ENCODE measurements at places on chromosomes 13 and 19.

- no peak for DNase-seq
Observed at GRCh38 chr13:42396501-42396900, 124.5 kb downstream of the AKAP11 start.

DNA sequence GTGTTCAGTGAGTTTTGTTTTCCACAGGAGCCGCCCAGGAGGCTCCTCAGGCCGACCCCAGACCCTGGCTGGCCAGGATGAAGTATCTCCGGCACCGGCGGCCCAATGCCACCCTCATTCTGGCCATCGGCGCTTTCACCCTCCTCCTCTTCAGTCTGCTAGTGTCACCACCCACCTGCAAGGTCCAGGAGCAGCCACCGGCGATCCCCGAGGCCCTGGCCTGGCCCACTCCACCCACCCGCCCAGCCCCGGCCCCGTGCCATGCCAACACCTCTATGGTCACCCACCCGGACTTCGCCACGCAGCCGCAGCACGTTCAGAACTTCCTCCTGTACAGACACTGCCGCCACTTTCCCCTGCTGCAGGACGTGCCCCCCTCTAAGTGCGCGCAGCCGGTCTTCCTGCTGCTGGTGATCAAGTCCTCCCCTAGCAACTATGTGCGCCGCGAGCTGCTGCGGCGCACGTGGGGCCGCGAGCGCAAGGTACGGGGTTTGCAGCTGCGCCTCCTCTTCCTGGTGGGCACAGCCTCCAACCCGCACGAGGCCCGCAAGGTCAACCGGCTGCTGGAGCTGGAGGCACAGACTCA, 12.9 kb downstream of the B3GNT3 start:
- no peak for DNase-seq

DNA sequence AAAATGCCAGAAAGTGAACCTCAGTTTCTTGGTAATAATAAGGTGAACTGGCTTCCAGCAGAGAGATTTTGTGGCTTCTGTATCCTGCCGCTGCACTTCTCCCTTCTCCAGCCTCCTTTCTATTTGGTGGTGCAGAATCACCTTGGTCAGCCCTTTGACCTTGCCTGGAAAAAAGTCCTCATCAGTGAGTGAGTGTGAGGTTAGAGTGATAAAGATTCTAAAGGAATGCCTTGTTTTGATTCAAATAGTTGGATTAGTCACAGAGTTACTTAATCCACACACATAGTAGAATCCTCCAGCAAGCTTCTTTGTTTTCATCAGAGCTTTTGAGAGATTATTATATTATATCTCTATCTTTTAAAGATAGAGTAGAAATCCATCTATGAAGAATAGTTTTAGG, 140.9 kb downstream of the KCNRG start:
- DNase-seq = no peak

DNA sequence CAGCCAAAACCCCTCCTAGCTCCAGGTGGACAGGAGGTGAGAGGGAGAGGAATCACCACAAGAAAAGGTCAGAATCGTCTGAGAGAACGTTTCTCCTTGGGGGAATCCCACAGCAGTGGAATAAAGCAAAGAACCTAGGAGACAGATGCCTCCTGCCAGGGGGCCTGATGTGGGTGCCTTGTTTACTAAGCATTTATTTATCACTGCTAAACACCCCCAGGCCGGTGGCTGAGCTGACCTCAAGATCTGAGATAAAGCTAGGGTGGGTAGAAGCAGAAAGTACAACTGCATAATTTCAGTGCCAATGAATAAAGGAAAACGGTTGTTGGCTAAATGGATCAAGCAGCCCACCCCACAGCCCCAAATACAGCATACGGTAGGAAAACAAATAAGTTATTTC, 33.9 kb upstream of the ATP11A start:
- no peak for DNase-seq

DNA sequence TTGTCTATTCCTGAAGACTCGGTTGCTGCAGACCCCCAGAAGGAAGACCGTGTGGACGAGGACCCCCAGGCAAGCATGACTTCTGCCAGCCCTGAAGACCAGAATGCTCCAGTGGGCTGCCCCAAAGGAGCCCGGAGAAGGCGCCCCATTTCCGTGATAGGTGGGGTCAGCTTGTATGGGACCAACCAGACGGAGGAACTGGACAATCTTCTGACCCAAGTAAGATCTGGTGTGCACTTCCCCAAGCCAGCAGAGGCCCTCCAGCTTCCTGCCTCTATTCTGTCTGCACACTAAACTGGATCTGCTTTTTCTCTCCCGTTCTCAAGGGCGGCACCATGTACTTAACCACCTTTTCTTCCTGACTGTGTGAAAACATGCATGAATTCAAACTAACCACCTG, 59.8 kb upstream of the C1QTNF9 start:
- DNase-seq = no peak

DNA sequence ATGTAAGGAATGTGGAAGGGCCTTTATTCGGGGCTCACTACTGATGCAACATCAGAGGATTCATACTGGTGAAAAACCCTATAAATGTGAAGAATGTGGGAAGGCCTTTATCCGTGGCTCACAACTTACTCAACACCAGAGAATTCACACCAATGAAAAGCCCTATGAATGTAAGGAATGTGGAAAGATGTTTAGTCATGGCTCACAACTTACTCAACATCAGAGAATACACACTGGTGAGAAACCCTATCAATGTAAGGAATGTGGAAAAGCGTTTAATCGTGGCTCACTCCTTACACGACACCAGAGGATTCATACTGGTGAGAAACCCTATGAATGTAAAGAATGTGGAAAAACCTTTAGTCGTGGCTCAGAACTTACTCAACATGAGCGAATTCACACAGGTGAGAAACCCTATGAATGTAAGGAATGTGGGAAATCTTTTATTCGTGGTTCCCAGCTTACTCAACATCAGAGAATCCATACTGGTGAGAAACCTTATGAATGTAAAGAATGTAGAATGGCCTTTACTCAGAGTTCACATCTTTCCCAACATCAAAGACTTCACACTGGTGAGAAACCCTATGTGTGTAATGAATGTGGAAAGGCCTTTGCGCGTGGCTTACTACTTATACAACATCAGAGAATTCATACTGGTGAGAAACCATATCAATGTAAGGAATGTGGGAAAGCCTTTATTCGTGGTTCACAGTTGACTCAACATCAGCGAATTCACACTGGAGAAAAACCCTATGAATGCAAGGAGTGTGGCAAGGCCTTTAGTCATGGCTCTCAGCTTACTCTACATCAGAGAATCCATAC, 44.3 kb downstream of the ZNF585A start:
- no peak for DNase-seq

GRCh38 chr13:44814836-44815235, 174.4 kb downstream of the NUFIP1 start:
- no peak for DNase-seq

DNA sequence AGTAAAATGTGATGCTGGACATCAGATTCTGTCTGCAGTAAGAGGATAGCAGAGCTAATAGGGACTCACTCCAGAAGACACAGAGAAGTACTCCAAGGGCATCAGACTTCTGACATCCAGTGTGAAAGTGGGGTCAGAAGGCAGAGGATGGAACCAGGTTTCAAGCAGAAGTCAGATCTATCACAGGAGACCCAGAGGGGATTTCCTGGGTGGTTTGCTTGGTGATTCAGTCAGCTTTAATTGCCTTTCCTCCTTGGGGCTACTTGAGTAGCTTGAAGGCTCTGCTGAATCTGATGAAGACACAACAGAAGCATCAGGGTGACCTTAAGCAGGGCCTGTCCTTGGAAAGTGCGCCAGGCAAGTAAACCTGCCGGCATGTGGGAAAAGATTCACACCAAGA, 300.6 kb downstream of the COG6 start:
- peak; percentile 17 for DNase-seq

DNA sequence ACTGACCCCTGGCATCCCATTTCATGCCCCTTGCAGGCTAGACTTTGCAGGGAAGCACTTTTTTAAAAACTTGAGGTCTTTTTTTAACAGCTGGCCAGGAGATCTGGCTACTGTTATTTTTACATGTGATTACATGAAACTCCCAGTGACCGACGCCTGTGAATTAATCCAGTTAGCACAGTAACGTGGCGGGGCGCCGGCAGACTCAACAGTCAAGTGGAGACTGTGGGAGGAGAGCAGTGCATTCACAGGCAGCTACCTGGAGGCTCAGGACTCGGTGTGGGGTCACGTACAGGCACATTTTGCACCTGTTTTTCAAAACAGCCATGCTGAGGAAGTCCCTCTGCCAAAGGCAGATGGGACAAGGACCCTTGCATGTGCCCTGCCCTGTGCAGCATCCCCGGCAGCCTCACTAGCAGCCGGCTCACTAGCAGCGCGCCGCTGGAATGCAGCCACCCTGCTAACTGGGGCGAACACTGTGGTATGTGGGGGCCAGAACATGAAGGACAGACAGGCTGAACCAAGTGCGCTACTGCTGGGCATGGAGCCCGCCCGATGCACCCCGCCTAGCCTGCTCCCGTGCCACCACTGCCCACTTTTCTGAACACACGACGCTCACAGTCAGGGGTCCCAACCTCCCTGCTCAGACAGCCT, 18.7 kb downstream of the CAPS start:
- no peak for DNase-seq

- no peak for DNase-seq
Observed at GRCh38 chr19:13579388-13580060, 73.2 kb upstream of the CACNA1A start.

GRCh38 chr13:80094526-80094925, 246.4 kb downstream of the SPRY2 start:
- DNase-seq = no peak

GRCh38 chr13:95624020-95624419, 20.5 kb downstream of the DZIP1 start:
- no peak for DNase-seq

All from stimulated activated CD4-positive, alpha-beta T cell treated with anti-CD3 and anti-CD28 coated beads, TNF-alpha, amount 100 ng/mL, for 4 hours (primary cell).